Left ventricle myocardium inferior (tissue), 1 donor: ENCODE measurements at places on chromosomes 5 and 9. TPM values are rescaled to one million over a fixed set of nuclear protein-coding genes. Genes with fewer than 3 reads are reported as not detected.
A peak's percentile ranks its signal among the peaks of the same experiment; 100 is the strongest.

Gene HMGXB3
- 14.7 TPM for total RNA-seq

Gene GPR151
- total RNA-seq, result not detected

Gene PCDHGB6
- 5.0 TPM for total RNA-seq

Gene FABP6
- total RNA-seq, result 1.6 TPM

Gene GLDC
- total RNA-seq, result not detected

DNA sequence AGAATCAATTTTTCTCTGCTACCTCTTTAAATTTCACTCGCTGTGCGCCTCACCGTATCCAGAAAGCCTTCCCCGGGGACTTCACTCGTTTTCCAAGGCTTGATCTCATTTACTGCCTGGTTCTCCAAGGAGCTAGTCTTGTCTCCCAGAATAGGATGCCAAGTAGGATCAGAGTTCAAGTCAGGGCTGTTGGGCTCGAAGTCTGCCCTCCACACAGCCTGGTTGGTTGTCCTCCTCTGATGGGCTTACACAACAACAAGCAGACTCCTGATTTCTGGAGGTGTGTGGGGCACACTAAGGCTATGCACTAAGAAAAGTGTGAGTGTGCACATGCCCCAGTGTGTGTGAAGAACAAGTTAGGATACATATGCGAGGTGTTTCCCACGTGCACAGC, 14.0 kb upstream of the TNIP1 start:
- no peaks in the 10 kb centered on the region for H3K27me3 ChIP-seq
- no peaks in the 10 kb centered on the region for H3K36me3 ChIP-seq
- H3K27ac ChIP-seq, result peak overlapping the region; percentile 73
- DNase-seq, result no peak
- H3K4me1 ChIP-seq, result peaks cover 47% of the 10 kb centered on the region
- H3K4me3 ChIP-seq, result no peak overlapping the region

DNA sequence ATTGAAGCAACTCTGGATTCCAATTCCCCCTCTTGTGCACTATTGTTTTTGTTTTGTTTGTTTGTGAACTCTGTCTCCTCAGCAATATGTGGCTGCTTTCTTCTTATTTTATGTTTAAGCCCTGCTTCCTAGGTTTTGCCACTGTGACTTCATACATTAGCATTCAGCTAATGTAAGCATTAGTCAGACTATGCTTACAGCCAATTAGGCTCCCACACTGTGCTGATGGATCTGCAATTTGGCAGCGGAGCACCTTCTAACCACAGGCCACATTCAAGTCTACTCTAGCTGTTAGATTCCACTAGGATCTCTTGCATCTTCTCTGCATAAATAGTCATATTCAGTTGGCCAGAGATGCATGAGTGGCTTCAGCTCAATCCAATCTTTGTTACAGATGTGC, 9.6 kb upstream of the BICD2 start:
- H3K27ac ChIP-seq, result no peak overlapping the region
- no peaks in the 10 kb centered on the region for H3K27me3 ChIP-seq
- H3K4me3 ChIP-seq, result no peak overlapping the region

- DNase-seq, result no peak
- H3K4me3 ChIP-seq, result no peak overlapping the region
- H3K4me1 ChIP-seq, result peaks cover 12% of the 10 kb centered on the region
- H3K36me3 ChIP-seq, result no peaks in the 10 kb centered on the region
These were observed 23.3 kb upstream of the ABLIM3 start for GRCh38 chr5:149117970-149118369.

GRCh38 chr5:83095957-83096539, 18.7 kb downstream of the XRCC4 start:
- no peak overlapping the region for H3K4me3 ChIP-seq
- no peak overlapping the region for H3K27ac ChIP-seq

DNA sequence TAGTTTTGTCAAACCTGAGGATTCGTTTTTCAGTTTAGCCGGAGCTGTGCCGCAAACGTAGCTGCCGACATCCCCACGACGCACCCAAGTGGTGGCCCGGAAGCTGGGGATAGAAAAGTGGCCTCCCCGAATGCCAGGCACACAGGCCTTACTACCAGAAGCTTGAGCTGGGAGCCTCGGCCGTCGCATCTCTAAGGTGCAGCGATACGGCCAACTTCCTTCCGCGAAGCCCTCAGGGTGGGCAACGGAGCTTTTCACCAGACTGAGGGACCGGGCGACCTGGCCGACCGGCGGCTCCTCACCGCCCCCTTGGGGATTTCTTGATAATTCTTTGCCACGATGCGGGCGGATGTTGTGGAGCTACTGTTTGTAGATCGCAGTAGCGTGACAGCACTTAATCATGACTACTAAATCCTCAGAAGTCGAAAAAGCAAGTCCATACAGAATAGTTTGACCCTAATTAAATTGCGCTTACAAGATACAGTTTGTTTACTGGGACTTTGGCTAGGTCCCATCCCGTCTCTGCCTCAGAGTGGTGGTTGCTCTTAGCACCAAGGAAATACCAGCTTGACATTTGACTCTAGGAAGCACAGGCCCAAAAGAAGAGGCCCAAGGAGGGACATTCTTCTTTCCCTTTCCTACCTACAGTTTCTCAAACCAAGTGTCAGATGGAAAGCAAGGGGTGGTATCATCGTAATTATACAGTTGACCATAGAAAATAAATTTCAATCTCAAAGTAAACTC, 613 bp upstream of the TMEM267 start:
- peaks cover 39% of the 10 kb centered on the region for H3K4me1 ChIP-seq
- H3K27me3 ChIP-seq, result no peaks in the 10 kb centered on the region
- peak; percentile 76 for DNase-seq

DNA sequence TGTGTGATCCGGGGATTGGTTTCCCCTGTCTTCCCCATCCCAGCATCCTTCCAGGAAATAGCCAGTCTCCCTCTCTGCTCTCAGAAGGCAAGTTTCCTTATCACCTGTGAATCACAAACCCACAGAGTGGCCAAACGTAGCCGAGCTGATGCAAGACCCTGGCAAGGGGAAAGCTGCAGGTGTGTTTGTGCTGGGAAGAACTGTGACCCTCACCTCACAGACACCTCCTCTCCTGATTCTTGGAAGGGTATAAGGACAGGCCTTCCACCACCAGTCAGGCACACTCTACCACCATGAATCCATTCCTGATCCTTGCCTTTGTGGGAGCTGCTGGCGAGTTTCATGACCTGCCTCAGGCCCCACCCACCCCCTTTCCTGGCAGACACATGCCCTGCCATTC, at the start of gene PRSS3:
Gene PRSS3, plus strand, starts transcription at position 281 of the 400 bp plus-strand sequence. Its CDS starts 13 bp downstream, at position 294.
- no peak within 1 kb of the TSS for H3K4me3 ChIP-seq
- no peaks in the 10 kb centered on the region for H3K4me1 ChIP-seq
- no peaks in the 10 kb centered on the region for H3K36me3 ChIP-seq
- peaks cover 4% of the 10 kb centered on the region for H3K27me3 ChIP-seq

GRCh38 chr5:94347130-94347529, 271.3 kb downstream of the KIAA0825 start:
- peak overlapping the region; percentile 25 for H3K4me3 ChIP-seq
- no peaks in the 10 kb centered on the region for H3K36me3 ChIP-seq

DNA sequence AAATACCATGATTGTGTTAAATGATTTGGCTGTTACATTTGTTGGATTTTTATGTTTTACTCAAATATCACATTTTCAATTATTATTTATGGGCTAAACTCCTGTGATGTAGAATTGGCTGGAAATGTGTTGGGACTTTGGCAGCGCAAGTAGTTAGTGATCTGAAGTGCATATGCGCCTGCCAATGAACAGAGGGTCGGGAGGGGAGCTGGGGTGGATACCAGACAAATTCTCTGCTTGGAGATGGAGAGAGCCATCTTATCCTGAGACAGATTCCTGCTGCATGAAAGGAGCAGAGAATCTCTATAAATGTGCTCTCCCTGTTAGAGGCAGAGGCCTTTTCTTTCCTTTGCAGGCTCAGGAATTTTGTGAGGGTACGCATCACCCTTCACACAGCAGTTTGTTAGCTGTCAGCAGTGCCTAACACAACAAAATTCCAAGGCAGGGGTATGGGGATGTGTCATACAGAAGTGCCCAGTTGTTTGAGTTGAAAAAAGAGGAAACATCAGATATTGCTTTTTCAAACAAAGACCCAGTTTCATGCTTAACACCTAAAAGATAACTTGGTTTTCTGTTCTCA, 489.1 kb downstream of the CSNK1G3 start:
- DNase-seq, result no peak
- H3K27me3 ChIP-seq, result no peaks in the 10 kb centered on the region
- peaks cover 8% of the 10 kb centered on the region for H3K4me1 ChIP-seq

GRCh38 chr9:127968700-127969383, 11.9 kb downstream of the EEIG1 start:
- peak overlapping the region; percentile 0 for H3K4me3 ChIP-seq
- DNase-seq, result peak; percentile 80
- peaks cover 100% of the 10 kb centered on the region for H3K4me1 ChIP-seq
